ENCODE measurements at places on chromosomes 3 and 15.

DNA sequence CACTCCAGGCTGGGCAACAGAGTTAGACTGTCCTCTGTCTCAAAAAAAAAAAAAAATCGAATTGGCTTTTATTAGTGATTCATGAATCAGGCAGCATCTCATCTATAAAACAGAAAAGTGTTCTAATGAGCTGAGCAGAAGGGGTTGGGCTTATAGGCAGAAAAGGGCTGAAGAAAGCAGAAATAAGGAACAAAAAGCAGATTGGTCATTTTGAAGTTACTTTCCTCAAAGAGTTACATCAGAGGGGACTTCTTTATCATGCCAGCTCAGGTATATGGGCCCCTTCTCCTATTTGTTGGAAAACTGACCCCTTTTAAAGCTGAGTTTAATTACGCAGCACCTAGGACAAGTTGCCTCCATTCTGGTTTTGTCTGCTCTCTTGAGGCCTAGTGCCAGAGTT is 722 bp upstream of the POGLUT1 start:
- DNase-seq, result no peak

GRCh38 chr15:74239051-74239705 is 3.1 kb downstream of the CCDC33 start:
- DNase-seq, result no peak

DNA sequence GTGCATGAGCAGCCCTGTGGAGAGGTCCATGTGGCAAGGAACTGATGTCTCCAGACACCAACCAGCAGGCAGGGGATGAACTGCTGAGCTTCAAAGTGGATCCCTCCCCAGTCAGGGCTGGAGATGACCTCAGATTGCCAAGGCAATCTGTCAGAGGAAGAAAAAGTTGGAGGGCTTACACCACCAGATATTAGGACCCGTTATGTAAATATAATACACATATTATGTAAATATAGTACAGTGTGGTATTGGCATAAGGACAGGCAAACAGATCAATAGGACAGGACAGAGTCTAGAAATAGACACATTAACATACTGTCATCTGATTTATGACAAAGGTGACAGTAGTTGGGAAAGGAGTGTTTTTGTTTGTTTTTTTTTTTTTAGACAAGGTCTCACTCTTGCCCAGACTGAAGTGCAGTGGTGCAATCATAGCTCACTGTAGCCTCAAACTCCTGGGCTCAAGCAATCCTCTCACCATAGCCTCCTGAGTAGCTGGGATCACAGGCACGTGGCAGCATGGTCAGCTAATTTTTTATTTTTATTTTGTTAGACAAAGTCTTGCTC is 18.0 kb upstream of the RAB7A start:
- DNase-seq, result no peak

DNA sequence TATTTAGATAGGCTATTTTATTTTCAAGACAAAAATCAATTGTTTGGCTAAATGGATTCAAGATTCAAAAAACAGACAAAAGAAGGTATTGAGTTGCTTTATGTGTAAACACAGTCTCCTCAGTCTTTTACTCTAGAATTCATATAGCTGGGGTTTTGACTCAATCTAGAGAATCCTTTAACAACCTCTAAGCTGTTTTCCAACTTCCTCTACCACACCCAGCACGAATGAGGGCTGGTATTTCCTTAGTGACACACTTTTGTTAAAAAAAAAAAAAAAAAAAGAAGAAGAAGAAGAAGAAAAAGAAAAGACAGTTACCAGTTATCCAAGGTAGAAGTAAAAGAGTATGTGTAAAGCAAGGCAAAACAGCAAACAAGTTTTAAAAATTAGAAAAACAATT is 732.8 kb upstream of the GOLIM4 start:
- DNase-seq, result no peak

DNA sequence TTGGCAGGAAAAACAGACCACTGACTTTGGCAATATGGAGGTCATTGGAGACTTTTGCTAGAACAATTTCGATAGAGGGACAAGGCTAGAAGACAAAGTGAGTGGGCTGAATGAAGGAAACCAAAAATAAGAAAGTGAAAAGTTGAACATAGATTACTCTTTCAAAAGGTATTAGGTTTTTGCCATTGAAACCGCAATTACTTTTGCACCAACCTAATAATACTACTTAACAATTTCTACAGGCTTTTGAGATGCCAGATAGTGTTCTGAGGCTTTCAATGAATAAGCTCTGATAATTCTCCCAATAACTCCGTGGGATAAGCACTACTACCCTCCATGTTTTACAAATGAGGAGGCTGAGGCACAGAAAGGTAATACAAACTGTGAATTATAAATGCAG is 85.0 kb downstream of the MDFIC2 start:
- DNase-seq, result no peak

DNA sequence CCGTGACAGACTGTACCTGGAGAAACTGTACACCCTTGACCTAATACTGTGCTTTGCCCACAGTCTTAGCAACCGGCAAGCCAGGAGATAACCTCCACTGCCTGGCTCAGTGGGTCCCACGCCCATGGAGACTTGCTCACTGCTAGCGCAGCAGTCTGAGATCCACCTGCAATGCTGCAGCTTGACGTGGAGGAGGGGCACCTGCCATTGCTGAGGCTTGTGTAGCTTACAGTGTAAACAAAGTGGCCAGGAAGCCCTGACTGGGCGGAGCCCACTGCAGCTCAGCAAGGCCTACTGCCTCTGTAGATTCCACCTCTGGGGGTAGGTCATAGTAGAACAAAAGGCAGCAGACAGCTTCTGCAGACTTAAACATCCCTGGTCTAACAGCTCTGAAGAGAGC is 189.3 kb downstream of the EDEM1 start:
- DNase-seq, result no peak

DNA sequence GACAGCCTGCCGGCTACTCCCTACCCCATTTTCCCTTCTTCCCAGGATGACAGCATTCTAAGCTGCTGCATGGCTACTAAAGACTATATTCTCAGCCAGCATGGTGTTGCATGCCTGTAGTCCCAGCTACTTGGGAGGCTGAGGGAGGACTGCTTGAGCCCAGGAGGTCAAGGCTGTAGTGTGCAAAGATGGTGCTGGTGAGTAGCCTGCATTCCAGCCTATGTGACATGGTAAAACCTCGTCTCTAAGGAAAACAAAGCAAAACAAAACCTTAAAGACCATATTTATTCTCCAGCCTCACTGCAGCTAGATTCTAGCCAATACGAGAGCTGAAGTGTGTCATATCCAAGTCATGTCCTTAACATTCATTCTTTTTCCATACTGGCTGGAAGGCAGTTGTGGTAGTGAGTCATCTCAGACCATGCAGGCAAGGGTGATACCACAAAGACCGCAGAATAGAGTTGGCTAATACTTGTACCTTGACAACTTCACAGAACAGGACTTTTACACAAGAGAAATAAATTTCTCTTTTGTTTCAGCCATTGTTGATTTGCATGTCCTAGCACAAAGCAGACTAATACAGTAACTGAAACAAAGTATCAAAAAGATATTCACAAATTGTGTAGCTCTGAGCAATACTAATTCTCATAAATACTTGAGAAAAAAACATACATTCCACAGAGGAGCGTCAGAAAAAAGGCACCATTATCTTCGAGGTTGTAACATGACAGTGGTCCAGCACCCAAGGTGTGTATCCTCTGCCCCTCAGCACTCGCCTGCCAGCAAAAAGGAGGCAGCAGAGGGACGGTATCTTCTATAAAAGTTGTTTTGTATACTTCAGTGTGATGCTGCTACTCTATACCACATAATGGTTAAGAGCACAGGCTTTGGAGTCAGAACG is 14.8 kb downstream of the PBRM1 start:
- DNase-seq, result peak; percentile 99

DNA sequence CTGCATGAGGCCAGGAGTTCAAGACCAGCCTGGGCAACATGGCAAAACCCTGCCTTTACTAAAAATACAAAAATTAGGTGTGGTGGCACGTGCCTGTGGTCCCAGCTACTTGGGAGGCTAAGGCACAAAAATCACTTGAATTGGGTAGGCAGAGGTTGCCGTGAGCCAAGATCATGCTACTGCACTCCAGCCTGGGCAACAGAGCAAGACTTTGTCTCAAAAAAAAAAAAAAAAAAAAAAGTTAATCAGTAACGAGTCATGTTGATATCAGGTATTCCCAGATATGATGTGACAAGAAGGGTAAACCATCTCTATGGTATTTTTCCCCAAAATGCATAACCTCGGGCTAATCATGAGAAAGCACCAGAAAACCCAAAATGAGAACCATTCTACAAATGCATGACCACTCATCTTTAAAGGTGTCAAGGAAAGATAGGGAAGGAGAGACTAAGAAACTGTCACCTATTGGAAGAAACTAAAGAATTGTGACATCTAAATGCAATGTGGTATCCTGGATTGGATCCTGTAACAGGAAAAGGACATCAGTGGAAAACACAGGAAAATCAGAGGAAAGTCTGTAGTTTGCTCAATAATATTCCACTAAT is 66.5 kb upstream of the MAP4 start:
- DNase-seq, result no peak

DNA sequence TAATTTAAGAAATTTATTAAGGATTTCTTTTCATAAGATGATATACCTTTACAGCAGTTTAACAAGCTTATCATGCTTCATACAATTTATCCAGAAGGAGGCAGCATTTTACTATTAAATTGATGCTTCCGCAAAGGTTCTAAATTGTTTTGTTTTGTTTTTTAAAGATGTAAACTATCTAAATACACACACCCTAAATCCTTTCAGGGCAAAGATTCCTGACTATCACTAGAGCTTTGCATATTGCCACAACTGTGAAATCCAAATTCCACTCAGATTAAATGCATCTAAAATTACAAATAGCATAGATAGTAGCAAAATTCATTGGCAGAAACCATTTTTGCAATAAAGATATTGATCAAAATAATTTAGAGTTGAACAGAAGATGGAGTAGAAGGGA is 44.5 kb upstream of the CCNL1 start:
- peak; percentile 36 for DNase-seq

DNA sequence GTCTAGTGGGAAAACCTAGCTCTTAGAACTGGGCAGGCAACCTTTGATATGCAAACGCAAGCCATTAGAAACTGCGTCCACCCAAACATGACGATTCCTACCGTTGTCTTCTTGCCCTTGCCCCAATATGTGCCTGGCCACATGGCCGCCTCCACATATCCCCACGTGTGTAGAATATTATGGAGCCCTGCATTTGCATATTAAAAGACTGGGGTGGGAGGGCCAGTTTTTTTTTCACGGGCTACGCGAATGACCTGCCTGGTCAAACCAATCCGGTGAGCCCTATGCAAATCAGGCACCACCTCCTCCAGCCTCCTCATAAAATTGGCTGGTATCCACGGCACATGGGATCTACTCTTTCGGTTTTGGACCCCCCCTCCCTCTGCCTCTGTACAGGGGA is 381.0 kb upstream of the RGMA start:
- DNase-seq, result no peak

DNA sequence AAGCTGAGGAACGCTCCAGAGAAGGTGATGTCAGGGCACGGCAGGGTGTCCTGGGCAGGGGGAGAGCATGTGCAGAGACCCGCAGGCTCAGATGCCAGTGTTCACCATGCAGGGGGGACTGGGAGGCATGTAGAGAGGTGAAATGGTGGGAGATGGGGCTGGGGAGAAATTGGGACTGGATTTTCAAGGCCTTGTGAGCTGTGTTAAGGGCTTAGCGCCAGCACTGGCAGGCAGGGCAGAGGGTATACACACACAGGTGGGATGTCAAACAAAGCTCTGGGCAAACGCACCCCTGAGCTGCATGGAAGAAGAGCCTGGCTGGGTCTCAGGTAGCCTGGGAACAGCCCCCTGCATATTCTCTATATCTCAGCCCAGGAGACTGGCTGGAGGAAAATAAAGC is 282.7 kb downstream of the SHQ1 start:
- DNase-seq, result no peak

DNA sequence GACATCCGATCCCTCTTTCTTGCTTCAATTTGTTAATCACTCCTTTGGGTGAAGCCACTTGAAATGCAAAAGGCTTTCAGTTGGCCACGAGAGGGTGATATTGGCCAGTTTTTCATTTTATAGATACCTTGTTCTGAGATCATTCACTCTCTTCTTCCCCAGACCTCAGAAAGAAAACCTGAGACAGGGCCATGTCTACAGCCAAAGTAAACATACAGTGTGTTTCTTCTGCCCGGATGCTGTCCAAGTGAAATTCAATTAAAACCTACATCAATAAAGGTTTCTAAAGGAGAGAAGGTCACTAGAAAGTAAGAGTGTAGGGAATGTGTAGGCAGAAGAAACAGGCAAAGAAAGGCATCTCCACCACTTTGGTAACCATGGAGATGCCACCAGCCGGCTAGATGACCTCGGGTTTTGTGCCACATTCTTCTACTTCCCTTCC is 39.5 kb upstream of the FMN1 start:
- peak; percentile 63 for DNase-seq

DNA sequence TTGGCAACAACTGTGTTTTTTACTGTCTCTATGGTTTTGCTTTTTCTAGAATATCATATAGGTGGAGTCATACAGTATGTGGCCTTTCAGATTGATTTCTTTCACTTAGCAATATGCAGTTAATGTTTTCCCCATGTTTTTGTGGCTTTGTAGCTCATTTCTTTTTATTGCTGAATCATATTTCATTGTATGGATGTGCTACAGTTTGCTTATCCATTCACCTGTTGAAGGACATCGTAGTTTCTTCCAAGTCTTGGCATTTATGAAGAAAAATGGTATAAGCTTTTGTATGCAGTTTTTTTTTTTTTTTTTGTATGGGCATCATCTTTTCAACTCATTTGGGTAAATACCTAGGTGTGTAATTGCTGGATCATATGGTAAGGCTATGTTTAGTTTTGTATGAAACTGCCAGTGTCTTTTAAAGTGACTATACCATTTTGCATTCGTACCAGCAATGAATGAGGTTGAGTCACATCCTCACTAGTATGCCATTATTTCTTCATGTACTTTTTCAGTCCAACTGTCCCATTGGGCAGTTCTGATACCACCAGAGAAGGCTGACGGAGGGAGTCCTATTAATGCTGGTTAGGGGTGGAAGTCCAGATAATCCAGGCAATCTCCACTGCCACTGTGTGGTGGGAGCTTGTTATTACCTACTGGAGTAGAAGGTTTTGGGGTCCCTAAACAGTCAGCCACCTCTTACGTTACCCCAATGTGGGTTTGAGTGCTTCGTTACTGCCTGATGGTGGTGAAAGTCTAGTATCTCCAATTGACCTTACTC is 210.5 kb downstream of the DOCK3 start:
- no peak for DNase-seq

- DNase-seq, result no peak
These were observed 62.6 kb downstream of the AKAP13 start for GRCh38 chr15:85443046-85443445.

- peak; percentile 22 for DNase-seq
These were observed 95.7 kb downstream of the HHLA2 start for GRCh38 chr3:108391917-108392593.

DNA sequence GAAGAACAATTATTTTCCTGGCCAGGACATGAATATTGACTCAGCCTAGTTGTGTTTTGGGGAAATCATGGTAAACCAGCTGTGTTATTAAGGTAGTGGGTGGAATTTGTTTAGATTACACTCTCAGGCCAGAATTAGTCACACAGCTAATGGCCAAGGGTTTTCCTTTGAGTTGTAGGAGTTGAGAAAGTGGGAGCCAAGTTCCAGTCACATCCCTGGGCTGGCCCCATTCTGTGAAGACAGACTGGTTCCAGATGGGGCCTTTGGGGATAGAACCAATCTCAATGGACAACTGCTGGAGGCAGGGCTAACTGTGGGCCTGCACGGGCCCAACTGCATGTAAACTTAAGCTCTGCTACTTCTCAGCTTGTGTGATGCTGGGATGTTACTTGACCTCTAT is 1.4 kb upstream of the RASL12 start:
- DNase-seq, result peak; percentile 96

Measured in foreskin fibroblast (primary cell).